ENCODE measurements at places on chromosomes 4 and X. TPM values are rescaled to one million over a fixed set of nuclear protein-coding genes. Genes with fewer than 3 reads are reported as not detected.
A peak's percentile ranks its signal among the peaks of the same experiment; 100 is the strongest.

- no peak for DNase-seq
These were observed 315.3 kb upstream of the FGF13 start for GRCh38 chrX:139026811-139027210.

ARX gene
- total RNA-seq, result not detected

DNA sequence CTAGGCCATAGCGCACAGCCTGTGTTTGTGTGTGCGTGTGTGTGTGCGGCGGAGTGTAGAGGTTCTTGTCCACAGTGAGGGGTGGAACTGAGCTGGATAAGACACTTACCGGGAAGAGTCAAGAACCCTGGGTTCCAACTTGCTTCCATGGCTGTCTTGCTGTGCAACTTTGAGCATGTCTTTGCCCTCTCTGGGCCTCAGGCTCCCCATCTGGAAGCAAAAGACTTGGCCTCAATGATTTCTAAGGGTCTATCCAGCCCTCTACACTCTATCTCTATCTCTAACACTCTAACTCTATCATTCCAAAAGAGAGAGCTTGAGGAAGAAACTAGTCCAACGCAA is 121.3 kb upstream of the PJA1 start:
- no peak for DNase-seq

PABPC5 gene
- total RNA-seq, result 2.4 TPM

DNA sequence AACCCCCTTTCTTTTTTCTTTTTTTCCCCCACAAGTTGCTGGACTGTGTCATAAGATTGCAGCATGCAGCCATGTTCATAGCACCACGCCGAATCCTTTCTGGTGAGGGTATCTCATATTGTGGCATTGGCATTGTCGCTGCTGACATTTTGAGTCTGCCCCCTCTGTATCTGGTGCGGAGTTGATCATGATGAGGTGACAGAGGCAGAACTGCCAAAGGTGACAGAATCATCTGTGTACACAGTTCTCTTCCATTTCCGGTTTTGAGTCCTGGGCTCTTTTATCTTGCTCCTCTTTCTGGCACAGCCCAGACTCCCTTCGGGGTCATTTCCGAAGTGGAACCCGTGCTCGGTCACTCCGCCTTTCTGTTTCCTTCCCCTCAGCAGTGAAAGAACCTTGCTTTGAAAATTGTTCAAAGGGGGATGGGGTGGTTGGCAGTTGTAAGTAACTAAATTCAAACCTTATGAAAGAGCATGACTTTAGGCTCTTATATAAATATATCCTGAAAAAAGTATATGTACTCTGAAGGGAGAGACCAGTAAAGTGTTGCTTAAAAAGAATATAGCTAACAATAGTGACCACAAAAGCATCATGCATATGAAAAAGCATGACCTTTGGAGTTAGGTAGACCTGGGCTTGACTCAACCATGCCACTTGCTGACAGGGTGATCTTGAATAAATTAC is 55.0 kb upstream of the BMP2K start:
- no peak for DNase-seq

- no peak for DNase-seq
These were observed 47.3 kb upstream of the STK26 start for GRCh38 chrX:131975851-131976250.

DNA sequence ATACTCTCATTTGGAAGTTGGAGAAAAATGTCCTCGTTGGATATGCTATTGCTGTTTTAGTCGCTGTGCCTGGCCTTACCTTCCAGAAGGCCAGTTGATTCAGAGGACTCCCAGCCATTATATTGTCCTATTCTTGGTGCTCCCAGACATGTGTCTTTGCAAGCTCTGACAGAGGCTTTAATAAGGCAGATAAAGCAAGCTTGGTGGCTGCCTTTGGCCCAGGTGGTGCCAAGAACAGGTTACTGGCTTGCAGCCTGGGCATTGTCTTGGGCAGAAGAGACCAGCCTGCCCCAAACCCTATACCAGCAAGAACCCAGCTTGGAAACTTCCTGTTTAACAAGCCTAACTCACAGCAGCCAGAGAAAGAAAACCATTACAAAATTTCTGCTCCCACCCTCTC is 16.9 kb downstream of the RAI2 start:
- no peak for DNase-seq

DNA sequence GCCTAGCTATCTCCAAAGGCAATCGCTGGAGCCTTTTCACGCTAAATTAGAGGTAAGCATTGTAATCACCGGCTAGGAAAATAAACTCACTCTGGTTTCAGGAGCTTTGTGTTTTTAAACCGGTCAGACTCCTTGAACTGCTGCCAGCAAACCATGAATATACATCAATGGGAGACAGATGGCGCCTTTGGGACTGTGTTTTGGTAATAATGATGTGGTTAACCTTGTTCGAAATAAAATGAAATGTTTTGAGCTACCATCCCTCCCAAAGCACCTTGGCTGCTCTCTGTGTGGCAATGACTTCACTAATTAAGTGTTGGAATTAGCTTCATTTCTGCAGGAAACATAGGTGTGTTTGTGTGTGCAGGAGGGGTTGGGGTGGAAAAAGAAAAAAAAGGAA is 65.3 kb downstream of the CLNK start:
- peak; percentile 83 for DNase-seq

DNA sequence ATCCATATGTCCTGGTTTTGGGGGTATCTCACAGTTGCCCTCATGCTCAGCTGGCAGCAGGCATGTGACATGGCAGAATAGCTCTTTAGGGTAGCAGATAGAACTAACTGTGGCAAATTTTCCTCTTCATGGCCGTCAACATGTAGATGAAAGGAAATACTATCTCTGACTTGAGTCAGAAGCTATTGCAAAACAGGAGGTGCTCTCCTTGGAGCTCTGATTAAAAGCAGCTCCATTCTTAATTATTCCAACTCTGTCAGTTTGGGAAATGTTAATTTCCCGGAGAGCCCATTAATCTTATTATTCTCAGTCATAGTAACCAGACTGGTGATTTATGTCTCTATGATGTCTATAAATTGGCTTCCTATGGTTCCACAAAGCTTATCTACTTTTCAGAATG is 18.2 kb downstream of the IL13RA1 start:
- DNase-seq, result no peak

GRCh38 chr4:24730256-24731001 is 64.9 kb upstream of the SOD3 start:
- peak; percentile 64 for DNase-seq

DNA sequence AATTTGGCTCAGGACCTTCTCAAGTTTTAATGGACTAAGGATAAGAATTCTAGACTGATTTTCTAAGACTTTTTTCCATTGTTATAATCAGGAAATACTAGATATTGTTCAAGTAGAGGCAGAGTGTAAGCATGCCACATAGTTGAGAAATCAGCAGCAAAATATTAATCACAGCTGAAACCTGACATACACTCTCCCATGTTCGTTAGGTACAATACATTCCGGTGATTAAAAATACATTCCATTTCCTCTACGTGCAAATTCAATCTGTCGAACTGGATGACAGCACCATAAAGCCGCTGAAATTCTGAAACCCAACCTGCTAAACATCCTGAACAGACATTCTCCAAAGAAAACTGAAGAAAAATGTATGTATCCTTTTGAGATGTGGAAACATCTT is 587.6 kb upstream of the DIPK2B start:
- DNase-seq, result peak; percentile 68

DNA sequence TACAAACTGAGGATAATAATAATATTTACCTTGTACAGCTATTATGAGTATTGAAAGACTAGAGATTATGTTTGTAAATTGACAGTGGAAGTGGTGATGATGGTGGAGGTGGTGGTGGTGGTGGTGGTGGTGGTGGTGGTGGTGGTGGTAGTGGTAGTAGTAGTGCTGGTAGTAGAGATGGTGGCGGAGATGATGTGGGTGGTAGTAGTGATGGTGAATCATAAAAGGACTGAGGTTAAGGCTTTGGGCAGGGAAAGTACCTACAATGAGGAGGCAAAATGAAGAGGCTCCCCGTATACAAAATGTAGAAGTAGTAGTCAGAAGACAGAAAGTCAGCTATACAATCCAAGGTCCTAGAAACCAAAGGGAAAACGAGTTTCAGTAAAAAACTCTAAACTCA is 214.1 kb downstream of the BCOR start:
- DNase-seq, result no peak

GRCh38 chrX:137988470-137988869 is 422.5 kb downstream of the ZIC3 start:
- no peak for DNase-seq

FAM53A gene
- 3.4 TPM for total RNA-seq

DNA sequence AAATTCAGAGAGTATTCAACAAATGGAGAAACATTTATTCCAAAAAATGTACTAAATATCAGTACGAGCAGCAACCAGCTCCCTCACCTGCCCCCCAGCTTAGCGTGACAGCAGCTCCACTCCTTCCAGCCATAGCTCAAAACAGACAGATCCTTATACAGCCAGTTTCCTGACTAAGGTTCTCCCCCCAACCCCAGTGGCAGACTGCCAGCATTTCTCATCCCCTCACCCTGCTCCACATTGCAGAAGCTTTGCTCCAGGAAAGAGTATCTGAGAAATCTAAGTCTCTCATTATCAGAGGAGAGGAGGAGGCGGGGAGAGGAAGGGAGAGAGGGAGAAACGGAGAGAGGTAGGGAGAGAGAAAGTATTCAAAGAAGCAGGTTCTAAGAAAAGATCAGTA is 53.3 kb upstream of the PASD1 start:
- no peak for DNase-seq

DNA sequence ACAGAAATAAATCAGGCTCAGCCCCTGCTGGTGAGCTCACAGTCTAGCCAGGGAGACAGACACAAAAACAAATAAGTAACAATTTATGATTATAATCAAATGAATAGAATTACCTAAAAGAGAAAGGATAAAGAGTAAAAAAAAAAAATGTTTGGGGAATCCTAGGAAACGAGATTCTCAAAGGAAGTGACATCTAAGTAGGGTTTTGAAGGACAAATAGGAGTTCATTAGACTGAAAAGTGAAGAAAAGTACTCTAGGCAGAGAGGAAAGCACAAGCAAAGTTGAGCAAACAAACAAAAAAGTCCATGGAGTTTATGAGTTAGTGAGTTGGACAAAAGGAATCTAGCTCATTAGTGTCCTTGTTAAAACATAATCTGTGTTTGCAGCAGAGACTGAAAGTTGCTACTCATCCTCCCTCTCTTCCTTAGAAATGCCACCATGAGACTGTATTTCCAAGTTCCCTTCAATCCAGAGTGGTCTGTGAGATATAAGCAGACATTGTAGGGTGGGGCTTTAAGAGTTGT is 145.6 kb downstream of the SPATA18 start:
- DNase-seq, result no peak

PPID gene
- 30.4 TPM for total RNA-seq

- no peak for DNase-seq
These were observed 364.1 kb downstream of the MAGEB5 start for GRCh38 chrX:26580021-26580420.

ADH1C gene
- not detected for total RNA-seq

RUFY3 gene
- total RNA-seq, result 51.9 TPM

DNA sequence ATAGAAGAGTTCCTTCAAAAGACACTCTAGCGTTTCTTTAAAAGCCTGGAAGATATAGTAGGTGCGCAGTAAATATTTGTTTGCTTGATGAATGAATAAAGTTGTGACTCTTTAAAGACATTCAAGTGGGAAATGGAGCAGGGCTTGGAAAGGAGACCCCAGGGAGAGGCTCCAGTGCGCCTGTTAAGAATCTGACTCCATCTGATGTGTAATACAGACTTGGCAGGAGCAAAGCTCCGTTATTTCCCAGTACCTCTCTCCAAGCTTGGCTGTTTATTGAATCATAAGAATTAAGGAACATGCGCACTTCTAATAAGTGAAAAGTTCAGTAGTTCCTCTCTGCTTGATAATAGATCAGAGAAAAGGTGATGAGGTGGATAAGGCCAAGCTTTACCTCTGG is 18.8 kb upstream of the KLHL8 start:
- no peak for DNase-seq

GRCh38 chrX:109954333-109954732 is 48.6 kb upstream of the TMEM164 start:
- peak; percentile 24 for DNase-seq

ATP6AP1 gene
- total RNA-seq, result 175 TPM

ZNF157 gene
- 0.54 TPM for total RNA-seq

DNA sequence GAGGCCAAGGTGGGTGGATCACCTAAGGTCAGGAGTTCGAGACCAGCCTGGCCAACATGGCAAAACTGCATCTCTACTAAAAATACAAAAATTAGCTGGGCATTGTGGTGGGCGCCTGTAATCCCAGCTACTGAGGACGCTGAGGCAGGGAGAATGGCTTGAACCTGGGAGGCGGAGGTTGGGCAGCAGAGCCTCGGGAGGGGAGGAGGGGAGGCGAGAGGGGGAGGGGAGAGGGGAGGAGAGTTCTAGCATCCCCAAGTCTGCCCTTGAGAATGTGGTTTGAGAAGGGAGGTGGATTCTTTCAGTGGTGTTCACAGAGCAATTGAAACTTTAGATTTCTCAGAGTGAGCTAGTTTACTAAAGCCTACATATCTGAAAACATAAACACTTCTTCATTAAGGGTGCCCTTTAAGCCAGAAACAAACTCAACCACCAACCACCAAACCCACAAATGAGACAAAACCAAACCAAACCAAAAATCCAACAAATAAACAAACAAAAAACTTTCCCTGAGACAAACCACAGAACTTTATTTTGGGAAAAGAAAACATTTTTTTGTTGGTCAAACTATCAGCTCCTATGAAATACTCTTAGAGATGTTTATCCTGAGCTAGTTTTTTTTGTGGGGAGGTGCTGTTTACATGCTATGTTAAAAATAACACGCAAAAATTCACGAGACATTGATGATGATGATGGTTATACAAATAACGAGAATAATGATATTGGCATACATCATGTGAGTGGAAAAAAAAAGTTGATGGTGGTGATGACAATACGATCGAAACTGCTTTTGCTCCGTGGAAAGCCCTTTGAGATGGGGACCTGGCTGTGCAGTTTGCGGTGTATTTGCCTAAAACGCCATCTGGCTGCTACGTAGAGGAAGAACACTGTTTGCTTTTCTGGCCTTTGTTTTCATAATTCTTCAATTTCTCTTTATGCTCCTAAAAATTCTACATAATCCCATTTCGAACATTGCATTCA is 98.2 kb upstream of the PRKX start:
- peak; percentile 22 for DNase-seq

NPY2R gene
- total RNA-seq, result not detected

VEGFC gene
- total RNA-seq, result 24.2 TPM

SORBS2 gene
- 97.4 TPM for total RNA-seq

MAGEC1 gene
- not detected for total RNA-seq
